ENCODE measurements at places on chromosomes 5 and 9.
A peak's percentile ranks its signal among the peaks of the same experiment; 100 is the strongest.

- DNase-seq, result no peak
Measured at GRCh38 chr5:82655078-82655477, 376.9 kb upstream of the RPS23 start.

DNA sequence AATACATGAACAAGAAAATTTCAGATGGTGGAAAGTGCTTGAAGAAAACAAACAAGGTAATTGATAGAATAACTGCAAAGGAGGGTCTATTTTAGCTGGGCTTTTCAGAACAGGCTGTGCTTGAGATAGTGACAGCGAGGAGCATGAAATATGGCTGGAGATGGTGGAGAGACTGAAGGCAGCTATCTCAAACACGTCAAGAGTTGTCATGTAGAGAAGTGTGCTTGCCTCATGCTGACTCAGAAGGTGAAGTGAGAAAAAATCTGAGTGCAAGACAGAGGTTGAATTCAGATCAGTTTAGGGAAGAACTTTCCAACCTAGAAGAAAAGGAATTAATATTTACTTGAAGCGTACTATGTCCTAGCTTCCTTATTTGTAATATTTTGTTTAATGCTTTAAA, 115.5 kb upstream of the RANBP3L start:
- no peak for DNase-seq

- no peak for DNase-seq
Measured at GRCh38 chr9:127644943-127645342, 32.9 kb downstream of the STXBP1 start.

GRCh38 chr9:99488131-99489059, 266.3 kb downstream of the SEC61B start:
- peak; percentile 2 for DNase-seq

GRCh38 chr9:89008744-89009545, 17.7 kb downstream of the S1PR3 start:
- DNase-seq, result no peak

DNA sequence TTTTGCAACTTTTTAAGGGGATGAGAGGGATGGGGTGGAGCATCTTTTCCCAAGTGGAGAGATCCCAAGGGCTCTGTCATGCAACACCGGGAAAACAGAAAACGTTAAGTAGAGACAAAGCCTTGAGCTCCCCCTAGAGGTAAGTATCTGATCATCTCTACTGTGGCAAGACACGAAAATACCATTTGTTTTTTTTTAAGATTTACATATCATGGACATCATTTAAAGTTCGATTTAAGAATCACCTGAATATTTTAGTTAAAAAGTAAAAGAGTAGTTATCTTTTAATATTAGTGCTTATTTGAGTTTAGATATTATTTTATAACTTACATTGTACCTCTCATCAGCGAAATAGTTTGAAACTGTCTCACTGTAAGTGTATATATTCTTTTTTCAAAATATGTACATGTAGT, 200.4 kb downstream of the LRRC70 start:
- peak; percentile 61 for DNase-seq

- no peak for DNase-seq
Measured at GRCh38 chr5:146466521-146467349, 19.6 kb downstream of the TCERG1 start.

DNA sequence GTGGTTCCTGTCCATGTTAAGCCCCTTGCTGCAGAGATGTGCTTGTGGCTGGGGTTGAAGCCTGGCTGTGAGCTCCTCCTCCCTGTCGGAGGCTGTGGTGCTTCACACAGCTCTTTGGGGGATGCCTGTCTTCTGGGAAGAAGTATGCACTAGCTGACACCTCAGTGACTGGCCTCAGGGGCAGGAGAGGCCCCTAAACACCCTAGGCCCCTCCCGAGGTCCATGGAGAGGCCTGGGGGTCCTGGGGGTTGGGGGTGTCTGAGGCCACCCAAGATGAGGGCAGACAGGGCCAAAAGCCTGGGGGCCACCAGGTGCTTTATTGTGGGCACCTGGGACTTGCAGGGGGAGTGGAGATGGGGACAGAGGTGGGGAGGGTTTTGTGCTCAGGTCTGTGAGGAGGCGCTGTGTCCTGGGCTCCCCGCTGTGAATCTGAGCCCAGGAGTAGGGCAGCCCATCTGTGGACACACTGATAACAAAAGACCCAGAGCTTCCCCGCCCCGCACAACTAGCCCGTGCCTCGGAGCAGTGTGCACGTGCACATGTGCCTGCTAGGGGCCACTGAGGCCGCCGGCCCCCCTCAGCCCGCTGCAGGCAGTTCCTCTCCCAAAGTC, 92.0 kb downstream of the PHF2 start:
- DNase-seq, result no peak

- DNase-seq, result no peak
Measured at GRCh38 chr5:54595721-54596120, 78.2 kb downstream of the SNX18 start.

DNA sequence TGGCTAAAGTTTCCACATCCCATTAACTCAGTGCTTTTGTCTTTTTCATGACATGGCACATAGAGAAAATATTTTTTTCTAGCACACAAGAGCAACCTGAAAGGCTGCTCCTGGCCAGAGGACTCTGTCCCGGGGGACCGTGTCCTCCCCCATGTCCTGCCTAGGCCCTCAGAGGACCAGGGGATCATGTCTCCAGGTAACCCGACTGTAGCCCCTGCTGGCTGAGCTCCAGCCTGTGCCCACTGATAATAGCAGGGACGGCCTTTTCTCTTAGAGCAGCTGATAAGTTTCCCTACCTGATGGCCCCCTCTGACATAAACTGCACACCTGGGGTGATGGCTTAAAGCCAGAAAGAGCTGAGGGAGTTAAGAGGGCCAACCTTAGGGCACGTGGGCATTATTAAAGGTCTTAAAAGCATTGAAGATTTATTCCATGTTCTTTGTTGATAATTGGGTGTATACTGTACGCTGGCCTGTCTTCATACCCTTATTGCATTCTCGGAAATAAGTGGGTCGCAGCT, 5.9 kb downstream of the HDHD3 start:
- DNase-seq, result no peak

DNA sequence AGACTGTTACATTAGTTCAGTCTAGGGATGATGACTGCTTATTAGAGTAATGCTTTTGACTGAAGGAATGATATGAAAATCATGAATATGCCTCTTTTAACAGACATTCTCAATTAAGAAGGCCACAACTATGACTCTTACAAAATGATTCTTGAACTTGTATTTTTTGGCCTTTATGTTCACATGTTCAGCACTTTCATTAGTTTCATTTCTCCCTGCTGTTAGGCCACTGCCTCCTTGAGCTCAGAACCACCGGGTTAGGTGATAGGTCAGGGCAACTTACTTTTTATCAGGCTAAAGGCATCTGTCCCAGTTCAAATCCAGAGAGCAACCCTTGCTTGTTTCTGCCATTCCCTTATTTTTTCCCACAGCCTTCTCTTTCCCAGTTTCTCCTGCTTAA, 235.2 kb upstream of the ELL2 start:
- no peak for DNase-seq

- DNase-seq, result no peak
Measured at GRCh38 chr5:132001647-132002561, 9.6 kb downstream of the ACSL6 start.

DNA sequence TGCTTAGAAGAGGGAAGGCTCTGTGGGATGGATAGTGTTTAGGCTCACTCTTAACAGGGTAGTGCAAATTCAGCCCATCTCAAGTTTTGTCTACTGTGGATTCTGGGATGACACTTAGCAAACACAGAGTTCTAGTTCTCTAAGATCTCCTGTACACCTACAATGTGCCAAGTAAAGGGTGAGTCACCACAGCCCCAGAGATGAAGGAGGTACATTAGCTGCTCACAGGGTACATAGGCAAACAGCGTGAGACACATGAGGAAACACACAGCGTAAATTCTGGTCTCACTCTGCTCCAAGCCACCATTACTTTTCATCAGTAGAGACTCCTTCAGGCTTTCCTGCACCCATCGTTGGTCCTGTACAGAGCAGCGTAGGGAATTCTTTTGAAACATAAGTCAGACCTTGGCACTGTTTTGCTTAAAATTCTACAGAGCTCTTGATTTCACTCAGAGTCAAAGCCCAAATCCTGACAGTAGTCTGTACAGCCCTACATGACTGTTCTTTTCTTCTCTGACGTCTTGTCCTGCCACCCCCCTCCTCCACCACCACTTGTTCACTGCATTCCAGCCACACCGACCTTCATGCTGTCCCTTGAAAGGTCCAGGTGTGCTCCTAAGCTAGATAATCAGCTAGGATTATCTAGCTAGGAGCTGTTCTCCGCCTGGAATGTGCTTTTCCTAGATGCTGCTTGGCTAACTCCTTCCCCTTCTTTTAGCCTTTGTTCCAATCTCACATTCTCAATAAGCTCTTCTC, 8.7 kb downstream of the ASTN2 start:
- no peak for DNase-seq

- no peak for DNase-seq
Measured at GRCh38 chr9:107070586-107070985, 207.6 kb downstream of the ZNF462 start.

- no peak for DNase-seq
Measured at GRCh38 chr5:14208071-14209021, 65.2 kb downstream of the TRIO start.

DNA sequence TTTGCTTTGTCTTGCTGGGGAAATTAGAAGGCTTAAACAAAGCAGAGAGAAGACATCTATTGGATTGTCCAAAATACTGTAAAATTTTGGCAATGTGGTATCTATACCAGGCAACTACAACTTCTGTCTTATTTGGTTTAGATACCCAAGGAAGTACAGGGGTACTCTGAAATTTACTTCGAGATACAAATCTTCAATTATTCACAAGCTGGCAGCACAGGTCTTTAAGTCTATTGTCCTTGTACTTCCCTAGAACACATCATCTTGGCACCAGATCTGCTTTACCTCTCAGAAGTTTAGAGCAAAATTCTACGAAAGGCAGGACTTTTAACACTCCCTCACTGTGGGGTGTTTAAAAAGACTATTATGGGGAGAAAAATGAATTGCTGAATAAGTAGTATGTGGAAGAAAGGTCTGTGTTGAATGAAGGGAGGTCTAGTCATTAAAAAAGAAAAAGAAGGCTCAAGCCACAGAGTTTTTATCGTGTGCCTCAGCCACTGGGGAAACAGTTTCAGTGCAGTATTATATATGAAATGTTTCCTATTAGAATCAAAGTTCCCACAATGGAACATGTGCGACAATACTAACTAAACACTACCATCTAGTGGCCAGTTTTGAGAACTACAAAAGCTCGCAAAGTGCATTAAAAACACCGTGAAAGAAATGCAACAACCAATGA, 93.7 kb downstream of the PDE4D start:
- DNase-seq, result peak; percentile 3
